ENCODE measurements at places on chromosomes 16 and 17.
A peak's percentile ranks its signal among the peaks of the same experiment; 100 is the strongest.

DNA sequence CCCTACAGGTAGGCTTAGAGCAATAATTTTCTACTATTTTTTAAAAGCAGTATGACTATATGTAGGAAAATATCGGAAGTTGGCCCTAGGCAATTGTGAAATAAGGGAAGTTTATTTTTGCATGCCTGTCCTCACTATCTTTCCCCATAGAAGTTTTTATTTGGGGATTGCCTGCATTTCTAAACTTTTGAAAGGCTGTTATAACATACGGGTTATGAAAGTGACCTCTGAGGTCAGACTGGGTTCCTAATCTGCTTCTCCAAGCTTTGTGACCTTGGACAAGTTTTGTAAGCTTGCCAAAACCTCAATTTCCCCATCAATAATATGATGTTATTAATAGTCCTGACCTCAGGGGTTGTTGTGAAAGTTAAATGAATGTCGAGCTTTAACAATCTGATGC lies 67.1 kb downstream of the ARHGAP44 start:
- no peak for DNase-seq

GRCh38 chr17:82296511-82297279 lies 20.7 kb downstream of the CD7 start:
- no peak for DNase-seq

GRCh38 chr17:73492821-73493814 lies 151.1 kb downstream of the SDK2 start:
- DNase-seq, result no peak

- no peak for DNase-seq
Measured at GRCh38 chr17:16491131-16491702, 776 bp downstream of the LRRC75A start.

GRCh38 chr17:31645351-31645750 lies 213.7 kb downstream of the COPRS start:
- DNase-seq, result no peak

GRCh38 chr17:21360048-21360447 lies 16.1 kb upstream of the KCNJ12 start:
- no peak for DNase-seq

GRCh38 chr17:80036715-80037477 lies 454 bp downstream of the CCDC40 start:
- DNase-seq, result no peak

GRCh38 chr17:41785859-41786226 lies 668 bp downstream of the JUP start:
- no peak for DNase-seq

DNA sequence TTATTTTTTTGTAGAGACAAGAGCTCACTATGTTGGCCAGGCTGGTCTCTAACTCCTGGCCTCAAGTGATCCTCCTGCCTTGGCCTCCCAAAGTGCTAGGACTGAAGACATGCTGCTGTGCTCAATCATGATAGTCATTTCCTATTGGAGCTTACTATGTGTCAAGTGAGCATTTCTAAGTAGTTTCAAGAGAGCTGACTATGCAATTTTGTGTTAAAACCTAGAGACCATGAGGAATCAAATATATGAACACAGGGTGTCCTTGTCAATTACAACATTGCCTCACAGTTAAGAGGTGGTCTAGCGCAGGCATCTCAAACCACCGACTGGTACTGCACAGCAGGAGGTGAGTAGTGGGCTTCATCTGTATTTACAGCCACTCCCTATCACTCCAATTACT lies 37.8 kb downstream of the MYH11 start:
- no peak for DNase-seq

DNA sequence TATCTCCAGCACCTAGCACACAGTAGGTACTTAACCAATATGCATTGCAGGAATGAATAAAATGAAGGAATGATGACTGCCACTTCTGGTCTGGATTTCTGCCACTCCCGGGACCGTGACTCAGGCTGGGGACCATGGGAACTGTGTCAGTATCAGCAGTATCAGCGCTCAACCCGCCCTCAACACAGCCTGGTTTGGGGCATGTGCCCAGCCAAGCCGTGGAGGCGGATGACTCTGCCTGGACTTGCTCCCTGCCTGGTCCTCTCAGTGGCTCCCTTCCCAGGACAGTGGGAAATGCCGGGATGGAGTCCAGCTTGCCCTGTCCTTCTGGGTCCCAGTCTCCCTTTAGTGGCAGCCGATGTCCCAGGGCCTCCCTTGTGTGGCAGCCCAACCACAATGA lies 55.1 kb downstream of the SRCIN1 start:
- no peak for DNase-seq

DNA sequence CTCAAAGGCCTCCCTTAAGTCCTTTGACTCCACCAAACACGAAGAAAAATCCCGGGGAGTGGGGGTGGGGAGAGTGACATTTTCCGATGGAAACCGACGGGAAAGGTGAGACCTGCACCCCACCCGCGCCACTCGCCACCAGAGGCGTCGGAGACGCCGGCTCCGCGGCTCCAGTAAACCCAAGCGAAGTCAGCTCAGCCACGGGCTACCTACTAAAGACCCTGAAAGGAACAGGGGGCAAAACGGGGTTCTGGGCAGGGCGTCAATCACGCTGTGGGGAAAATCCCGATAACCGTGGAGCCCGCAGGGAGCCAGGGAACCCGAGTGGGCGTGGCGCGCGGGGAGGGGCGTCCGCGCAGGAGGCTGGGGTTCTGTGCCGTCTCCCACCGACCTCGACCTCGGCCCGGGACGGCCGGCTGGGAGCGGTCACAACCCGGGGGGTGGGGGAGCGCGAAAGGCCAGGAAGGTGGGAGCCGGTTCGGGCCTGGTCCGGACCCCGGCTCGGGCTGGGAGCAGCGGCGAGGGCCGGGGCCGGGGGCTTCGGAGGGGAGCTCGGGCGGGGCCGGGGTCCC lies 565 bp downstream of the WDR45B start:
- DNase-seq, result peak; percentile 19

GRCh38 chr16:75774197-75774596 lies 47.9 kb upstream of the CPHXL start:
- DNase-seq, result no peak

DNA sequence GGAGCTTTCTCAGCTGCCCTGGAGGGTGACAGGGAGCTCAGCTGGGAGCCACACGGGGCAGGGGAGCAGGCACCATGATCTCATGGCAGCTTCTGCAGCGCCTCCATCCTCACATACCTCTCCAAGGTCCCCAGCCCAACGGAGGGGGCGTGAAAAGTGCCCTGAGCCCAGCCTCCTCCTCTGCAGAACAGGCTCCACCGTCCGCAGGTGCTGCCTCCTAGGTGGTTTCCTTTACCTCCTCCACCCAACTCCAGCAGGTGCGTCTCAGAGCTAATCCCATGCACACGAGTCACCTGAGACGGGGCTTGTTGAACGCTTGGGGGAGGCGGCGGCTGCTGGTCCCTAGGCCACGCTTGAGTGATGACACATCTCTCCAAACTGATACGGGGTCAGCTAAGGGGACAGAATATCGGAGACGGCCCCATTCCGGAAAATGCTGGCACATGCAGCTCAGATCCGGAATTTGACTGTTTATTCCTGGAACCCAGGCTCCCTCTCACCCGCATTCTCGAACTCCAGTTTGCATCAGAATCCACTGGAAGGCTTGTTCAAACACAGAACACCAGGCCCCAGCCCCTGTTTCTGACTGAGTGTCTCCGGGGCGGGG lies 387 bp upstream of the SLC38A8 start:
- no peak for DNase-seq

GRCh38 chr17:48244121-48244711 lies 136.7 kb downstream of the SNX11 start:
- no peak for DNase-seq

DNA sequence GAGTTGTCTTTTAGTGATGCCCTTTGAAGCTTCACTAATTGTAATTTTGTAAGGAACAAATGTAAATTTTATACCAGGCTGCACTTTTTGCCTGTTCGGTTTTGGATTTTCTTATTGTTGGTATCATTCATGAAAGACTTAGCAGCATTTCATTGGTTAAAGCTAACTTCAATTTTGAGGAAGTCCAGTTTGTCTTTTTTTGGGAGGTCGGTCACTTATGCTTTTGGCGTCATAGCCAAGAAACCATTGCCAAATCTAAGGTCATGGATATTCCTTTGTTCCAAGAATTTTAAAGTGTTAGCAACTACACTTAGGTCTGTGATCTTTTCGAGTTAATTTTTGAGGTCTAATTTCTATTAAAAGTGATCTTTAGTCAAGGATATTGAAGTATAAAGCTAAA lies 77.1 kb downstream of the PRKCA start:
- no peak for DNase-seq
